ENCODE measurements at places on chromosomes 11 and 22.

DNA sequence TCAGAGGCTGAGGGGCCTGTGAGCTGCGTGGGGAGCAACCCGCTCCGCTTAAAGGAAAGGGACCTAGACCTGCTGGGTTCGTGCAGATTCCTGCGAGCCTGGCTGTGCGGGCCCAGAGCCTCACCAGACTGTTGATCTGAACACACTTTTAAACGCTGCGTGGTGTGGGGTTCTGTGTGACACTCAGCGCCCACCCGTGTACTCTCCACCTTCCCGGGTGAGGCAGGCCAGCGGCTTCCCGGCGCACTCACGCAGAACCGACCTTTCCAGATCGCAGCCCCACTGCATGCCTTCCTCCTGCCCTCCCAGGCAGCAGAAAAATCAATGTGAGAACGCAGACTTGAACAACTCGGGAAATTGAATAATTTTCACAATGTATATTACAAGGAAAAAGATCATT, 388.6 kb downstream of the TBC1D22A start:
- DNase-seq: no peak

GRCh38 chr11:47415091-47415854, 6.9 kb downstream of the SLC39A13 start:
- no peak for DNase-seq

DNA sequence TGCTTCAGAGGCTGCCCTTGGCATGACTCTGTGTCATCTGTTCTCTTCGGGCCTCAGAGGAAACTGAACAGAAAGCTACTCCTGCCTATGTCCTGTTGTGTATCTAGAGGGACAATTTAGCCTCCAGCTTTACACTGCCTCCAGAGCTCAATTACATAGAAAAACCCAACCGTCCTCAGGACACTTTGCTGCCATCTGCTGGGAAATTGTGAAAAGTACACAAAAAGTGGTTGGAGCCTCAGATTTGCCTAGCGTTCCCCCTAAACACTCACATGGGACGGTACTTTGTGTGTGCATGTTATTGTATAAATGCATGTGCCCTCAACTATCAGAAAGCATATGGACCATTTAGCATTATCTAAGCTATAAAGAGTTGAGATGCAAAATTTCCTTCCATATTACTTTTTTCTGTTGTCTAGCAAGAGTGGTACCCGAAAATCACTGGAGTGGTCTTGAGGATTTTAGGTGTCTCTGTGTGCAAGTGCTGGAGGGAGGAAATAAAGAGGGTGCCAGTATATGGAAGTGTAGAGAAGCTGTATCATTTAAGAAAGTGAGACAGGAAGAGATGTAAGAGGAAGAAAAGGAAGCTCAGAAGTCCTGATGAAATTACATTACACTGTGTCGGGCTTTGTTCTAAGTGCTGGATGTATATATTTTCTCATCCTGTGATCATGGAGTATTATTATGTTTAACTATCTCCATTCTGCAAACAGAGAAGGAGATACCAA, 8.7 kb upstream of the MS4A4E start:
- DNase-seq: peak; percentile 68

DNA sequence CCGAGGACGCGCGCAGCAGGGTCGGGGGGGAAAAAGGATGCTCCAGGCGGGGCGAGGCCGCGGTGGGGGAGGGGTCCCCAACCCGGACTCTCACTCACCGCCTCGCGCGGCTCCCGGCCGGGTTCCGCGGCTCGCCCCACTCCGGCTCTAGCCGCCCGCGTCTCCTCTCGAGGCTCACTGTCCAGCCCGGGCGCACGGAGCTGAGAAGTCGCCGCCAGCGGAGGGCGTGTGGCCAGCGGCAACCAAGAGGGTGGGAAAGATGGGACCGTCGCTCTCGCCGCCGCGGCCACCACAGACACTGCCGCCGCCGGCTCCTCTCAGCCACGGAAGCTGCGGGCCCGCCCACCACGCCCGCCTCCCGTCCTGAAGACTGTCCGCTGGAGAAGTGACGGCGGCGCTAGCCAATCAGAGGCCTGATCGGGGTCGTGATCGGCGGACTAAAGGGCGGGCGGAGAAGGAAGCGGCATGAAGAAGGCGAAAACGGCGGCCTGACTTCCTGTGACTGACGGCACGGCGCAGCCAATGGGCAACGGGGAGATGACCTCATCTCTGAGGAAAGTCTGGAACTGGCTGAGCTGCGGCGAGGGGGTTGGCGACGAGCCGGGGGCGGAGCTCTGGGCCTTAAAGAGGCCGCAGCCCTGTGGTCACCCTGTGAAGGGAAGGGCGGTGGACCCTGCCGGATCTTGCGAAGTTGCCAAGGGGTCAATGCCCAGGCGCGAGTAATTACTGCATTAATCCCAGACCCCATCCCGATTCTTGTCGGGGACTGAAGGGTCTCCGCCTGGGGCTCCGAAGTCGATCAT, at the start of gene MRTFA:
TSS of gene MRTFA (minus strand) at position 340 of the 803 bp plus-strand sequence.
- DNase-seq: peak; percentile 100

DNA sequence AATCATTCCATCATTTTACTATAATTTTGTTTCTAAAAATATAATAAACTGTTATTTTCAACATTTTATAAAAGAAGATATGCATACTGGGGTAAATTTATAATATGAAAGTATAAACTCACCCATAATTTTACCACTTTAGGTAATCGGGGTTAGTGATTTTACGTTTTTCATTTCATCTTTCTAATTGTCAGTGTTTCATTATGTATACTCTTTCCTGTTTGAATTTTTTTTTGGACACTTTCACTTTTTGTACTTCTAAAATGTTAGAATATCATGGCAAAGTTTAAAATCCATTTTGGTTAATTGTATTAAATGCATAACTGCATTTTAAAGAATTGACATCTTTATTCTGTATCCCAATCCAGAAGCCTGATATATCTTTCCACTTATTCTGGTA, 115.8 kb downstream of the METTL15 start:
- no peak for DNase-seq

DNA sequence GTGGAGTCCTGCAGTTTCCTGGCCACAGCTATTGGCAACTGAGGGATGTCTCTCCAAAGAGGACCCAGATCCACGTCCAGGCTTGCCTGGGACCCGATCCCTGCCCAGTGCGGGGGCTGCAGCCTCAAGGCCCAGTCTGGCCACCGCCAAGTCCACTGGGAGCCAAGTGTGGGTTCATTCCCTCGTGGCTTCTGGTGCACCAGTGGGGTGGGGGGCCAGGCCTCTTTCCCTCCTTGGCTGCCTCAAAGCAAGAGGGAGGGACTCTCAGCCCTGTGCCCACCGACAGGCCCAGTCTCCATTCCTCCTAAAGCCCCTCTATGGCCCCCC, 13.3 kb upstream of the PIM3 start:
- DNase-seq: no peak

- no peak for DNase-seq
These were observed 64.3 kb upstream of the CYP2D6 start for GRCh38 chr22:42194953-42195352.

- peak; percentile 29 for DNase-seq
These were observed 75.5 kb upstream of the CD44 start for GRCh38 chr11:35063488-35063931.

GRCh38 chr11:118151431-118151830, 1.2 kb downstream of the SCN4B start:
- no peak for DNase-seq

DNA sequence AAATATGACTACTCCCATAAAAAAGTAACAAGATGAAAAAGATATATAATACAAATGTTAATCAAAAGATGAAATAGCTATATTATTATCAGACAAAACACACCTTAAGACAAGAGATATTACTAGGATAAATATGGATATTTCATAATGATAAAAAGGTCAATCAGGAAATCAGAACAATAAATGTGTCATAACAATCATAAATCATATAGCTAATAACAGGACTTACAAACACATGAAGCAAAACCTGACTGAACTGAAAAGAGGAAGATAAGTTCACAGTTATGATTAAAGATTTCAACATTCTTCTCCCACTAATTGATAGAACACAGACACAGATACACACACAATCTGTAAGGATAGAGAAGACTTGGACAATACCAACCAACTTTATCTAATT, 47.2 kb downstream of the EIF3M start:
- DNase-seq: peak; percentile 36

DNA sequence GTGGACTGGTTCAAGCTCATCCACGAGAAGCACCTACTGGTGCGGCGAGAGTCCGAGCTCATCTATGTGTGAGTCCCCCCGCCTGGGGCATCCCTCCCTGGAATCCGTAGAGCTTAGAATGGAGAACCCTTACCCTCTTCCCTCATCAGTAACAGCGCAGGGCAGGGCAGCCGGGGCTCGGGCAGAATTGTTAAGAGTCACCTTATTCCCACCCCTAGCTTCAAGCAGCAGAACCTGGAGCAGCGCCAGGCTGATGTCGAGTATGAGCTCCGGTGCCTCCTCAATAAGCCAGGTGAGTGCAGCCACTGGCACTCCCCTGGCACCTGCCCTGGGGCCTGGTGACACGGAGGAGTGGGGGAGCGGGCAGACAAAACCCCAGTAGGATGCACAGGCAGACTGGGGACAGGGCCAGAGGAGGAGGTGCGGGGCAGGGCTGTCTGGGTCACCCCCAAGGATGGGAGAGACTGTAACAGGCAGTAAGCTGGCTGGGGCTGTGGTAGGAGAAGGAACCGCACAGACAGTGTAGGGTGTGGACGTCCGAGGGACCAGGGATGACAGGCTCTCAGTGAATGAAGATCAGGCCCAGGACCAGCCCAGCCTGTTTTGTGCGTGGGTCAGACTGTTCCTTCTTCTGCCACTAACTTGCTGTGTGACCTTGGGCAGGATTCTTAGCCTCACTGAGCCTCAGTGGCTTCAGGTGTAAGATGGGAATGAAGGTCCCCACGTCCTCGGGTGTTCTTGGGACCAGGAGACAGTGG, 20.4 kb downstream of the C22orf23 start:
- DNase-seq: no peak

DNA sequence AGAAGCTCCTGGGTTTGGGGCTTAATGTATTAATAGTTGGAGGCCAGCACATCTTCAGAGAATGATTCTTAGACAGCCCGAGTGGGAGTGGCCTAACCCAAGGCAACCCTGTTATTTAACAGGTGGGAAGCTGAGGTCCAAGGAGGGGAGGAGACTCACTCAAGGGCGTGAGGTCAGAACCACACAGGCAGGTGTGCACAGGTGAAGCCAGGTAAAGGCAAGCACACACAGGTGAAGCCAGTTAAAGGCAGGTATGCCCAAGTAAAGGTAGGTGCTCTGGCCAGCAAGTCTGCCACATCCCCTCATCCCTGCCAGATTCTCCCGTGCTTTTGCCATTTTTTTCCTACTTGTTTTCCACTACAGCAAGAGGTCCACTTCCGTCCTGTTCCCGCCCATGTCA, 2.9 kb upstream of the SHANK2 start:
- DNase-seq: no peak

- no peak for DNase-seq
These were observed 87.3 kb downstream of the ARHGAP8 start for GRCh38 chr22:44839721-44840120.

DNA sequence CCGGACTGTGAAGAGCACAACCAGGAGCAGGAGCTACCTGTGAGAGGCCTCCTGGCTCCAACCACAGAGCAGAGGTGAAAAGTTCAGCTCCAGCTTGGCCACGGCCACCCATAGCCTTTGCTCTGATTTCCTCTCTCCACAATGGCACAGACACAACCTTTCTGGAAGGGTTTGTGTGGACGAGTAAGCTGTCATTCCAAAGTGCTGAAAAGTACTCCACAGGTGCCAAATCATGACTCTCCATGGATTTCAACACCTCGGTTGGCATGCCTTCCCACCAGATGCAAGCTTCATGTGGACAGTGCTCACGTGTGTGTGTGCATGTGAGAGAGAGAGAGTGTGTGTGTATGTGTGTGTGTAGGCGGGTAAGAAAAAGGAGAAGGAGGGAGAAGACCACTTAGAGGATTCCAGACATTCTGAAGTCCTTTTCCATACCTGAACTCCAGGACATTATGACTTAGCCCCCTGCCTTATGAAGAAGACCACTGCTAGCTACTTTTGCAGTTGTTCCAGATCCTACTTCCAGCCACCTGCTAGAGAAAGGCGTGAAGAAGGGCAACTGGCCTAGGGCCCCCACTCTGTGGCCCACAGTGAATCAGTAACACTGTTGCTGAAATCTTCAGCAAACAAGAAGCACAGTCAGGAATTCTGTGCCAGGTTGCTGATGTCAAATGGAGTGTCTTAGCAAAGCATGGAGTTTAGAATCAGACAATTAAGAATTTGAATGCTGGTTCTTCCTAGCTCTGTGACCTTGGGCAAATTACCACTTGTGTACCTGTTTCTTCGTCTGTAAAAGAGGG, 13.9 kb upstream of the NAV2 start:
- DNase-seq: no peak

DNA sequence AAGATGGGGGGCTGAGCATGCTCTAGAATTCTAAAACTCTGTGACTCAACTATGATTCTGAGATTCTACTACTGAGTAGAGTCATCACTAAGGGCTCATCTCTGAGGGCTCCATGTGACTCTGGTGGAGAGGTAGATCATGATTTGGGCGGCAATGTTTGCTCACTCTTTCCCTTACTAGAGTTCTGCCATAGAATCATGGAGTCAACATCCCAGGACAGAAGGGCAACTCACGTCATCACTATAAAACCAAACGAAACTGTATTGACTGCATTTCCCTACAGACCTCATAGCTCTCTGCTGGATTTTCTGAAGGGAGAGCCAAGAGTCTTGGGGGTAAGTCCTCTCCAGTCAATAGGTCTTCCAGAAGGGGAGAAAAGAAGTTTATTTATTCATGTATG, at the start of gene MS4A14:
TSS of gene MS4A14 (plus strand) at position 78 of the 400 bp plus-strand sequence. CDS start at position 198, 120 bp downstream.
- DNase-seq: no peak

GRCh38 chr11:62315431-62315830, 16.6 kb upstream of the SCGB1D4 start:
- no peak for DNase-seq

DNA sequence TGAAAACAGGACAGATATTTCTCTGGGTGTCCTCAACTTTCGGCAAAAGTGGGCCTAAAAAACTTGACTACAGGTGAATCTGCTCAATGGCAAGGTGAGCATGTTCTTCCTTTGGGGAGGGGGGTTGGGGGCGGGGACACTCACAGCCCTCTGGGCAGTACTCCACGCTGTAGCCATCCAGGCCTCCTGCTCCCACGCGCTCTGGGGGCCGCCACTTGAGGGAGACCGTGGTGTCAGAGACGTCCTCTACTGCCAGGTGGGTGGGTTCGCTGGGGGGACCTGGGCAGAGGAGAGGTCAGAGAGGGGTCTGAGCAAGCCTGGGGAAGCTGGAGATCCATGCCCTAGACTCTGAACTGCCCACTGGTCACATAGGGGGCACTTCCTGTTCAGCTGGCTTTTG, 16.8 kb downstream of the MYBPC3 start:
- DNase-seq: no peak

Measured in NB4 (cell line).